ENCODE measurements at places on chromosomes 11 and 22.

DNA sequence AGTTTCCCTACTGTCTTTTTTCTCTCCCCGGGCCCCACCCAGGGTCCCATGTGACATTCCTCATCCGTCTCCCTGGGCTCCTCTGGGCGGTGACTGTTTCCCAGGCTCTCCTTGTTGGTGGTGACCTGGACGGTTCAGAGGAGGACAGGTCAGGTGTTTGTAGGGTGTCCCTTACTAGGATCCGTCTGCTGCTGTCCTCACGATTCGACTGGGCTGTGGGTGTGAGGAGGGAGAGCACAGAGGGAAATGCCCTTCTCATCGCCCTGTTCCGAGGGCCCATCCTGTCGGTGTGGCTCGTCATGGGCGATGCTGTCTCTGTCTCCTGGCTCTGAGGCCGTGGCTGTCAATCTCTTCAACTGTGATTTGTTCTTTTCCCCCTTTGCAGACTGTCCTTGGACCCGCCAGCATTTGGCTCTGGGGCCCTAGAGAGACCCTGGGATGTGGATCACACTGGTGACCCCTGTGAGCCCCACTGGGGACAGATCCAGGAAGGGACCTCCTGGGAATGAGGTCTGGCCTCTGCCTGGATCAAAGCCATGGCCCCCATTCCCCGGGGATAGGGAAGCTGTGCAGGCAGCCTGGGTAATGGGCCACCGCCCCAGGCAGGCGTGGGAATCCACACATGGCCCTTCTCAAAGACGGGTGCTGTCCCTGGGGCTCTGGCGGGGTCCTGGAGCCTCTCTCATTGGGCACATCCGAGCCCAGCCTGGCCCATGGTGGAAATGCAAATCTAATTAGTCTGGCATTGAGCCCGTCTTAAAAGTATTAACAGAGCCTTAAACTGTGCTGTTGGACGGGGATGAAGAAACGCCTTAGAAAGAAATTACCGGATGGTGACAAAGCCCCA, 46.8 kb upstream of the KCNQ1OT1 start:
- no peak for DNase-seq

DNA sequence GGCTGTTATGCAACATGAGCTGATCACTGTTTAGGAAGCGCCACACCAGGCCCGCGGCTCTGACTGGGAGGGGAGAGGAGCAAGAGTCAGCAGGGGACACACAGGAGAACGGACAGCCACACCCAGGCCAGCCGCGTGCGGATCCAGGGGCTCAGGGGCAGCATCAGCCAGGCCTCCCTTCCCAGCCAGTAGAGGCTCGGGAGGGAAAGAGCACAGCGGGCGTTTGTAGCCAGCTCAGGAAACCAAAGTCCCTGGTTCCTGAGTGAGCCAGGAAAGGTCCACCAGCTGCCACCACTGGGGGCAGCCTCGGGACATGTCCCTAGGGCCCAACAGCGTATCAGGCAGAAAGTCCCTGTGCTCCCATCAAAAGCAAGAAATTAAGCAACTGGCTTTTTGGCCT, 71.8 kb upstream of the PITPNB start:
- no peak for DNase-seq

DNA sequence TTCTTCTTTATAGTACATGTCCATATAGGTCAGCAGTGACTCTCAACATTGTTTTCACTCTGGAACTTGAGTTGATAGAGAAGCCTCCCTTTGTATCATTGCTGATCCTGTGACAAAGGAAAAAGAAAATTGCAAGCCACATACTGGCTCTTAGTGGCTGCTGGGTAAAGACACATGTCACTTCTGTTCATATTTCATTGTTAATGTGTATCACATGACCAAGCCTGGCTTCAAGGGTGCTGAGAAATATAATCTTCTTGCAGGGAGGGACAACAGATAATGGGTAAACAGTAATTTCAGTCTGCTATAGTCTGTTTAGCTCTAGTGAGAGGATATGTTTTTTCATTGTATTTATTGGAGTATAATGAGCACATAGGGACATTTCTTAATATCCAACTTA, 173.3 kb downstream of the PGR start:
- DNase-seq = no peak

DNA sequence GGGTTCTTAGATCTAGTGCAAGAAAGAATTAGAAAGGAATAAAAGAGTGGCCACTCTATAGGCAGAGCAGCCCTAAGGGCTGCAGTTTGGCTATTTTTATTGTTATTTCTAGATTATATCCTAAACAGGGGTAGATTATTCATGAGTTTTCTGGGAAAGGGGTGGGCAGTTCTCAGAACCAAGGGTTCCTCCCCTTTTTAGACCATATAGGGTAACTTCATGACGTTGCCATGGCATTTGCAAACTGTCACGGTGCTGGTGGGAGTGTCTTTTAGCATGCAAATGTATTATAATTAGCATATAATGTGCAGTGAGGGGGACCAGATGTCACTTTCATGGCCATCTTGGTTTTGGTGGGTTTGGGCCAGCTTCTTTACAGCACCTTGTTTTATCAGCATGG, 44.6 kb downstream of the METTL15 start:
- DNase-seq = no peak

GRCh38 chr11:12087075-12088004, 23.1 kb upstream of the MICAL2 start:
- DNase-seq = no peak

- DNase-seq = no peak
These were observed 529.6 kb downstream of the BRD1 start for GRCh38 chr22:49297871-49298721.

- no peak for DNase-seq
These were observed 12.8 kb downstream of the NFAM1 start for GRCh38 chr22:42419243-42419881.

Measured in activated CD4-positive, alpha-beta T cell treated with anti-CD3 and anti-CD28 coated beads, Interleukin-2, amount 50 U/mL, for 24 hours (primary cell).